ENCODE measurements at places on chromosomes 11 and 22.

- DNase-seq: no peak
Observed at GRCh38 chr11:33930317-33931021, 38.6 kb upstream of the LMO2 start.

DNA sequence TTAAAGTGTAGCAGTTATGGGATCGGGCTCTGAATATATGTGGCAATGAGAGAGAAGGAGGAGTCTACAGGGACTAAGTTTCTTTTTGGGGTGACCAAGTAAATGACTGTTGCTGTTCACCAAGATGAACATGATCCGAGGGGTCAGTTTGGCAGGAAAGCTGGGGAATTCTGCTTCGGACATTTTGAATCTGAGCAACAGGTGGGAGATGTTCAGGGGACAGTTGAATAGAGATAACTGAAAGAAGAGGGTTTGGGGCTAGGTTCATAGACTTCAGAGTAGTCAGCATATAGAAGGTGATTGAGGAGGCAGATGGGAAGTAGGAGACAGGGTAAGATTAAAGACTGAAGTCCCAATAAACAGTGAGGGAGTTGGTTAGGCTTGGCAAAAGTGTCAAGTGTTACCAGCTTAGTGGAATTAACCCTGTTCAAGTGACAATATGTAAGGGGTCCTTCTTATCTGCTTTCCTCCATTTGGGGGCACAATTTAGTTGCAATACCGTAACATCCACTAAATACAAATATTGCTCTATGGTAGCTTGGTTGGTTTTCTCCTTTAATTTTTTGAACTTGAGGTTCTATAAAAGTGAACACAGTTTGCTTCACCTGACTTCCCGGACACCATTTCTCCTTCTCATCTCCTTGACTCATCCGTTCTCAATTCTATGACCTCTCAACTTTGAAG is 2.9 kb upstream of the ENTHD1 start:
- DNase-seq: no peak

DNA sequence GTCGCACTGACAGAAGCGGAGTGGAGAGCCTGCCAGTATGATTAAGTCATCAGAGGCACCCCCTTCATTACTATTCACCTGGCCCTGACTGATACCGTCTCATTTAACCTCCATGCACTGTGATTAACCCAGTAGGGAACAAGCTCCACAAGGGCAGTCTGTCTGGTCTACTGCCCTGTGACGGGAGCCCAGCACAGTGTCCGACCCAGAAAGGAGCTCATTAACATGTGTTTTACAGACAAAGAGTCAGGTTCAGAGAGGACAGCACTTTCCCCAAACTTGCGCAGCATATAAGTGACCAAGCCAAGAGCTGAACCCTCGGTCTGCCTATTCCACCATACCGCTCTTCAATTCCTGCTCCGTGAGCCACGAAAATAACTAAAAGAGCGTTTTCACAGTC is 129.5 kb downstream of the RRAS2 start:
- DNase-seq: no peak

DNA sequence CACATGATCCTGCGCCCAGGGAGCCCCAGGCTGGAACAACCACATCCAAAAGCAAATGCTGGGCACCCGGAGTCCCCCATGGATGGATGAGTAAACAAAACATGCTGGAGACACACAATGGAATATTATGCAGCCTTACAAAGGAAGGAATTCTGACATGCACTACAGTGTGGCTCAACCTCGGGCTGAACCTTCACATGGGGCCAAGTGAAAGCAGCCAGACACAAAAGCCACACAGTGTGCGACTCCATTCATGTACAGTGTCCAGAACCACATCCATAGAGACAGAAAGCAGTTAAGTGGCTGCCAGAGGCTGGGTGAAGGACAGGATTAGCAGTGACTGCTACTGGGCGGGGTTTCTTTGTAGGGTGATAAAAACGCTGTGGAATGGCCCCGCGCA is 10.1 kb downstream of the POLR3H start:
- no peak for DNase-seq

DNA sequence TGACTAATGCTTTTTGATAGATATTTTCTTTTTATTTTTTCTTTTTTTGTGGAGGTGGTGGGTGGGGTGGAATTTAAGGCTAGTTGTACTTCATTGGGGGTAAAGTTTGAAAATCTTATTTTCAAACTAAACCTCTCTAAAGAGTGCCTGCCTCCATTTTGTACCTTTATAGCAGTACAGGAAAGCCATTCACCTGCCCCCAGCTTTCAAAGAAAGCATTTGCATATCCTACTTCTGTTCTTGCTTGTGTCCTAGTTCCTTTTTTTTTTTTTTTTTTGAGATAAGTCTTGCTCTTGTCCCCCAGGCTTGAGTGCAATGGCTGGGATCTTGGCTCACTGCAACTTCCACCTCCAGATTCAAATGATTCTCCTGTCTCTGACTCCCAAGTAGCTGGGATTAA is 766.2 kb upstream of the LRRC4C start:
- no peak for DNase-seq

- DNase-seq: no peak
Observed at GRCh38 chr11:30328681-30329080, 5.8 kb downstream of the ARL14EP start.

DNA sequence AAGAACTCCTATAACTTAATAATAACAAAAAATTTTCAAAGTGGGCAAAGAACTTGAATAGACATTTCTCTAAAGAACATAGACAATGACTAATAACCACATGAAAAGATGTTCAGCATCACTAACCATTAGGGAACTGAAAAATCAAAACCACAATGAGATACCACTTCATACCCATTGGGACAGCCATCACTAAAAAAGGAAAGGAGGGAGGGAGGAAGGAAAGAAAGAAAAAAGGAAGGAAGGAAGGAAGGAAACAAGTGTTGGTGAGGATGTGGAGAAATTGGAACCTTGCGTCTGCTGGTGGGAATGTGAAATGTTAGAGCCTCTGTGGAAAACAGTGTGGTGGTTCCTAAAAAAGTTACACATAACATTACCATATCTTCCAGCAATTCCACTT is 55.8 kb downstream of the MS4A13 start:
- DNase-seq: no peak

DNA sequence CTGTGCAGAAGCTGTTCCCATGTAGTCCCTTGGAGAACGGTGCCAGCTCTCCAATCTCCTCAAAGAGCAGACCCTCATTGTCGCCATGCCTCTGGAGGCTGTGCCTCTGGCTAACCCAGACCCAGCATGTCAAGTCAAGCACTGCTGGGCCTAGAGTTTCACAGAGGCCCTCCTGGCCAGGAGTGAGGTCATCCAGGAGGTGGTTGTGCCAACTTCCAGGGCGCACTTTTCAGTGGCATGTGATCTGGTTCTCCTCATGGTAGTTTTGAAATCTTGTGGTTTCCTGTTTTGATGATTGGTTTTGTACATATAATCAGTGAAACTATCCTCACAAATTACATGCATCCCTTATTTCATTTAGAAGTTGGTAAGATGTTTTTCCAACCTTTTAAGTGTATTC is 78.9 kb downstream of the PPFIBP2 start:
- no peak for DNase-seq

- DNase-seq: no peak
Observed at GRCh38 chr11:130029137-130029536, 26.5 kb upstream of the PRDM10 start.

GRCh38 chr11:72672597-72673238 is 1.5 kb downstream of the PDE2A start:
- no peak for DNase-seq

DNA sequence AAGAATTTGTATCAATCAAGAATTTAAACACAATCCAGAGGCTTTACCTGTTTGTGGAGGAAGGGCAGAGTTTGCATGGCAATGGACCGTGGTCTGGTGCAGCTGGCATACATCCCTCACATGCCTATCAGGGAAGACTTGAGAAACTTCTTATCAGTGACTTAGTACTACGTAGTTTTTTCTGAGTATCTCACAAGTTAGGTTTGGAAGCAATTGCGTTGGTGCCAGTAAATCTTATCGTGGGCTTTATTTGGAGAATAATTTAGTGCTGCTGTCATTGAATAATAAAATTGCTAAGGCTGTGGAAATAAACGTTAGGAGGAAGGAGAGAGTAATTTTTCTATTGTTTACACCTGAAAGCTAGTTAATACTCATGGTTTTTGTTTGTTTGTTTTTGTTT is 72.3 kb downstream of the PRMT3 start:
- DNase-seq: no peak

DNA sequence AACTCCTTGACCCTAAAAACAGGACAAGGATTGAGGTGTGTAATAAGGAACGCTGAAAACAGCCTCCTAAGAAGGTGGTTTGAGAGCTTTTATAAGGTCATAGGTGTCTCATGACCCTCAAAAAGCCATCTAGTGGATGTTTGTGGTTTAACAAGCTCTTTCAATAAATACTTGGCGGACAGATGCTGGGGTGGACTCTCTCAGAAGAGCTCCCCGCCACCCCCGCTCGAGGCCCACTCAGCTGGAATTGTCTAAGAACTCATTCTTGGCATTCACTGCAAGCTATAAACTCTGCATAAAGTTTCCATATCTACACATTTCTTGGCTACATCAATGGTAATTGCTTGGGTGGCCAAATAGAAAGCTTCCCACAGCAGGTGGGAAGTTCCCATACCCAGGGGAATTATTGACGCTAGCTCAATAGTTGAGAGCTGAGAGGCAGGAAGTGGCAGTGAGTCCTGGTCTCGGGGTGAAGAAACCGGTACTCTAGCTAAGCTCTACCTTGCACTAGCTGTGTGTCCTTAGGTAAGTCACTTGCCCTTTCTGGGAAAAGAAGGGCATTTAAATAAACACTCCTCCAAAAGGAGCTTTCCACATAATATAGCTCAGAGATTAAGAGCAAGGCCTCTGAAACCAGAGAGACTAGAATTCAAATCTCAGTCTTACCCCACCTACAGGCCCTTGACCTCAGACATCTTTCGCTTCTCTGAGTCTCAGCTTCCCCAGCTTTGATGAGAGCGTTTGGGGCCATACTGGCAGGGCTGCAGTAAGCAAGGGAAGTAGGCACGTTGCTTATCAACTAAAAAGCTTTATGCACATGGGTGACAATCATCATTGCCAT is 6.4 kb downstream of the MS4A15 start:
- no peak for DNase-seq

- DNase-seq: no peak
Observed at GRCh38 chr11:121864660-121865059, 251.4 kb downstream of the BLID start.

Measured in type B pancreatic cell (in vitro differentiated cells).